Choroid plexus epithelial cell (primary cell): ENCODE measurements at places on chromosomes 7 and 10.
A peak's percentile ranks its signal among the peaks of the same experiment; 100 is the strongest.

DNA sequence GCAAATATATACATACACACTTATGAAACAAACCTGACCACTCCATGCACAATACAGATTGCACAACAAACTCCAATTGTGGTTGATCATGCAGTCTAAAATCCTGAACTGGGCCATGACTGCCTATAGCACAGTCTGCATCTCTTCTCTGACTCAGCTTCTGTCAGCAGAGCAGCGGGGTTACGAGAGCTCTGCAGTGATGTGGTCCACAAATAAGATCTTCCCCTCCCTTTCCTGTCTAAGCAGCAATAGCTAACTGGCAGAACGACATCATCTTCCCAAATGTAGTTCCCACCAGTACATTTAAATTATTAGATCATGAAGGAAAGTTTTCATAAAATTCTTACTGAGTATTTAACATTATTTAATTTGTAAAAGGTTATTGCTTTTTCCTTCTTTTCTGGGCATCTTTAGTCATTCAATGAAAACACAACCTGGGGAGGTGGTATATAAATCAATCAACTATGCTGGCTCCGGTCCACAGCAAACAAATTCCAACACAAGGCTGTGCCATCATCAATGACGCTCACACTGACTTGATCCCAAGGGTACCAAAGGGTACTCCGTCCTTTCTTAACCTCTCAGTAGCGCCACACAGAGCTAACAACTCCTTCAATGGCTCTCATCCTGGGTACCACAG lies 17.1 kb downstream of the ARHGAP21 start:
- peak; percentile 98 for DNase-seq

DNA sequence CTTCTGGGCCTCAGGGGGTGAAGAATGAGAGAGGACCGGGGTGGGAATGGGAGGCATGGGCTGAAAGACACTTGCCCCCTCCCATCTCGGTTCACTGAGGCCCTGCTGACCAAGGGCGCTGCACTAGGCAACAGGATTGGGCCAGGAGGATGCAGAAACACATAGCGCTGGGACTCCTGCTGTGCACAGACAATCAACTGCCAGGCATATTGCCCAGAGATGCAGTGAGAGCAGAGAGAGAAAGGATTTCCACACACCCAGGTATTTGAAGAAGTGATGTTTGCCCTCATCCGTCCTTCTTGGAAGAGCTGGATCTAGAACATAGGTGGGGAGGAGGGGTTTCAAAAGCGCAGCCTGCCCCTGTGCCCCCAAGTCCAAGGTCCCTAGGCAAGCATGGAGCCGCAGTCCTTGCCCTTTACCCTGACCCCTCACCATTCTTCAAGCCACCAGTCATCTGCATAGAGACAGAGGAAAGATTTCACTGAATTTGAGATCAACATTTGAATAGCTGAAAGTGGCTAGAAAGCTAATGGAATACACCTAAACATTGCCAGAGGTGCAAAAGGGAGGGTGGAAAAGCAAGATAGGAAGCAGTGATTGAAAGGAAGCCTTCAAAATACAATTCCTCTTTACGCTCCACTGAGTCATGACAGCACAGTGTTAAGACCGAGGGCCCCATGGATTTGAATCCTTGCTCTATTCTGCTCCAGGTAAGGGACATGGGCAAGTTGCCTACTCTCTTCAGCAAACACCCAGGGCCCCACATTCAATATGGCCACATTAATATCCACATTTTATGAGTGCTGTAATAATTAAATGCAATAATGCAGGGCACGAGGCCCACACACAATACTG lies 44.2 kb upstream of the TNS3 start:
- peak; percentile 73 for DNase-seq

DNA sequence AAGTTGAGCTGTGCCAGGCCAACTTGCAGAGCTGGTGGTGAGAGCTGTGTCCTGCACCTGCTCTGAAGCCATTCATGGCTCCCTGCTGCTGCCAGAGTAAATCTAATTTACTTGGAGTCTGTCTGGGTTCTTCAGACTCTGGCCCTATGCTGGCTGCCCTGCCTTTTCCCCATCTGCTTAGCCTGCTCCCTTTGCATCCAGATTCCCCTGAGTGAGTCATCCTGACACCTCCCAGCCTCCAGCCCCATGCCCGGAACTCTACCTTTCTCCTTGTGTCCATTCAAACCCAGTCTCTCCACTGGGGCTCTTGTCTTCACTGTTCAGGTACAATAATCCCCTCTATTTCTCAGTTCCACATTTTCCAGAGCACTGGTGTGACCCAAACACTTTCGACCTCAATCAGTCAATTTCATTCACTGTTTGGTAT lies 434.4 kb upstream of the ZMIZ1 start:
- peak; percentile 14 for DNase-seq

DNA sequence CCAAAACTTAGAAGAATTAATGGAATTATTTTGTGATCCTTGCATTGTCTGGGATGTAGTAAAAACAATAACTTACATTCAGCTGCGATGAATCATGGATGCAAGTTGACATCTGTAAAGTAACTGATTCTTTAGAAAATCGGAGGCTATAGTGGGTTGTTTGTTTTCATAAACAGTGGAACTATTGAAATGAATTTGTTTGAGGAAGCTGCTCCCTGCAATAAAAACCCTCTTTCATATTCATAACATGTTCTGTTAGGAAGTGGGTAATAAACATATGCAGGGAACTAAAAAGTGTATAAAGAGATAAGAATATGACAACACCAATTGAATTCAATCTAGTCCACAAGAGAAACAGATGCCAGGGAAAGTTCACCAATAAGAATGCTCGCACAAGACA lies 53.6 kb downstream of the AGMO start:
- peak; percentile 53 for DNase-seq

GRCh38 chr10:59536167-59537014 lies 173.3 kb downstream of the SLC16A9 start:
- DNase-seq = peak; percentile 84

DNA sequence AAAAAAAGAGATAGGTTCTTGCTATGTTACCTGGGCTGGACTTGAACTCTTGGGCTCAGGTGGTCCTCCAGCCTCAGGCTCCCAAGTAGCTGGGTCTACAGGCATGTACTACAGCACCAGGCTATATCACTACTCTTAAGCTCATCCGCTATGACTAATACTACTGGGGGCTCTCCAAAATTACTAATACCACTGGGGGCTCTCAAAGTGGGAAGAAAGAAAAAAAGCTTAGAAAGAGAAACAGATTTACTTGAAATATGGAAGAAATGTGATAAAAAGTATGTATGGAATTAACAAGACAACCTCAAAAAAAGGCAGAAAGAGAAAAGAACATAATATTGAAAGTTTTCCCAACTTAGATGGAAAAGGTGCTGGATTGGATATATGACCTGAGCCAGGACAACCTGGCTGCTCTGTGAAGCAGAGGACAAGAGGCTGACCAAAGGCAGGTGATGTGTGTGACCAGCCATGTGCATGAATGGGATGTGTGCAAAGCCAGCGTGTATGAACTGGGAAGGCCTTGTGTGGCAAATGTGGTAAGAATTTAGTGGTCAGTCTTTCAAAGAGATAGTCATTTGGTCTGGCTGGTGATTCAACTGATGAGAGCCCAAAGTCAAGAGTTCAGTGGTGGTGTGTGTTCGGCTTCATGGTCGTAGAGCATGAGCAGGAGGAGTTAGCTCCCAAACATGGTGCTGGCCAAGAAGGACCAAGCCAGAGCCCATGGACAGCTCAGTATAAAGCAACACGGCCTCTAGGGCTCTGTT lies 232.4 kb upstream of the KLF14 start:
- DNase-seq = peak; percentile 48

GRCh38 chr7:52017802-52018679 lies 701.4 kb upstream of the COBL start:
- no peak for DNase-seq

- no peak for DNase-seq
Measured at GRCh38 chr7:29569648-29570047, 6.0 kb downstream of the PRR15 start.

- no peak for DNase-seq
Measured at GRCh38 chr7:120714945-120715344, 143.0 kb downstream of the TSPAN12 start.

- no peak for DNase-seq
Measured at GRCh38 chr10:7817984-7818294, 366 bp upstream of the TAF3 start.

DNA sequence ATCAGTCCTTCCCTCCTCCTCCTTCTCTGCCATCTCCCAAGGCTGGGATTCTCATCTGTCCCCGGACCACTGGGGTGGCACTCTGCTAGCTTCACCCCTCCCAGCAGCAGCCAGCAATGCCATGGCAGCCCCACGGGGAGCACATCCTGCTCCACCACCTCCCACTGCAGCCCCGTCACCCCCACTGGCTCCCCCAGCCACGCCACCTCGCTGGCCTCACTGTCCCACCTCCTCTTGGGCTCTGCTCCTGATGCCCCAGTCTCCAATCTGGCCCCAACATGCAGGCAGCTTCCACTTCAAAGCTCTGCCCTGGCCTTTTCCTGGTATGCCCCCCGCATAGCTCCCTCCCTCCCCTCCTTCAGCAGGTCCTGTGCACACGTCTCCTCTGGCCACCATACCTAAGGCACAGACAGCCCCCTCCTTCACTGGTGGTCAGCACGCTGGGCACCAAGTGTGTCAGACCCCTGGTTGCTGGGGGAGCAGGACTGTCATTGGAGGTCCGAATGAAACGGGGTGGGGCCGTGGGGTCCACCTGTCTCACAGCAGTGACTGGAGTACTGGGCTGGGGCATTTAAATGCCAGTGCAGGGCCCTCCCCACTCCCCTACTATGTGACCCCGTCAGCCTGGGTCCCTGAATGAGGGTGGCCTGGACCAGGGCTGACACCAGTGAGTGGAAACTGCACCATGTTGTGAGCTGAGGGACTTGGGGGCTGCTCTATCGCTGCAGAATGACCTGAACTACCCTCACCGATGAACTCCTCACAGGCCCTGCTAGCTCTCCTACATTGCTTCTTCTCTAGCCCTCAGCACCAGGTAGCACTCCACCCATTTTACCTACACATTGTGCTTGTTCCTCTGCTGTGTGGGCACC lies 38.7 kb downstream of the RASGEF1A start:
- no peak for DNase-seq

- no peak for DNase-seq
Measured at GRCh38 chr10:77120012-77120411, 517.6 kb downstream of the KCNMA1 start.

DNA sequence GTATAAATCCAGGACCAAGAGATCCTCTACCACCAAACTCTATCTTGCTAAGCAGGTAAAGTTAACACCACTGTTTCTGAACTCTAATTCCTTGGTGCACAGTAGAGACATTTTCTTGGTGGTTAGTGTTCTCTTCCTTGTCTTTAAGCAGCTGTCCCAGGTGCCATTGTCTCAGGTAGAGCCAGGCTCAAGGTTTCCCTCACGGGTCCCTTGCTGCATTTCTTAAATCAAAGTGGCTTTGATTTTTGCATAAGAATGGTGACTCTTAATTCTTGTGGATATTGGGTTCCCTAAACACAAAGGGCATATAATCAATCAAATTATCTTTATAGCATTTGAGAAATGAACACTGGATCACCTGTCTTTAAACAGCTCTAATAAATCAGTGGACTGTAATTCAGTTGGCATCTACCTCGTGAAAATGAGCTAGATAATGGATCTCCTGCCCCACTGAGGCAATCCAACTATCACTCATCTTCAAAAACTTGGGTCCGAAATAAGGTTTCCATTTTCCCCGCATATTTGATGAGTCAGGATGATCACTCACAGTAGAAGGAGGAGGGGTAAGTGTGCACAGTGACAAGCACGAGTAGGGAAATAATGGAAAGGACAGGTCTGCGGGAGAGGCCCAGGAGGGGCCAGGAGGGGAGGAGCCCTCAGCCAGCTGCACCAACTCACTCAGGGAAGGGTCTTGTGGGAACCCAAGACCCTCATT lies 2.4 kb downstream of the ABCC2 start:
- DNase-seq = no peak

DNA sequence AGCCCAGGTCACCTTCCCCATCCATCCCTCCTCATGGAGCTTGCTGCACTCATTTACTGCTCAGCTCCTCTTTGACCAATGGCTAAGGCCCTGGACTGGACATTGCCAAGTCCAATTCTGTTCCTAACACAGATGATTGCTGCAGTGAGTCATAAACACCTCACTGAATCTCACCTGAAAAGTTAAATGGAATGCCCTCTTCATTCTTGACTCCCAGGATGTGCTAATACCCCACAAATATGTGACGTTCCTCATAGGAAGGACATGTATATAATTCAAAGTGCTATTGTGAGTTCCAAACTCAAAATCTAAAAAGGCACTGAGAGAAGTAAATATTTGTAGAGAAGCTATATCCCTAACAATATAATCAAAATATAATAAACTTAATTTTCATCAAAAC lies 73.5 kb upstream of the DLX6 start:
- no peak for DNase-seq

- DNase-seq = no peak
Measured at GRCh38 chr7:144720710-144721109, 115.1 kb downstream of the TPK1 start.

DNA sequence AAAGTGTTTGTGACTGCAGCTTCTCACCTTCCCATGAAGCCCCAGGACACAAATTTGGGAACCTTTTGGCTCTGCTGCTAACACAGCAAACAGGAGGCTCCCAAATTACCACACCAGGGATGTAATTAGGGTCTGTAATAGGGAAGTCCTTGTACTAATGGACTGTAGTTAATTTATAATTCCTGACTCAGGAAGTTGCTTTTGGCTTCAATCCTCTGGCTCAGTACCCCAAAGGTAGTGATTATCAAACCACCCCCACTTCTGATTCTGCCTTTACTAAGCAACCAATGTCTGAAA lies 3.8 kb upstream of the MALSU1 start:
- DNase-seq = no peak

DNA sequence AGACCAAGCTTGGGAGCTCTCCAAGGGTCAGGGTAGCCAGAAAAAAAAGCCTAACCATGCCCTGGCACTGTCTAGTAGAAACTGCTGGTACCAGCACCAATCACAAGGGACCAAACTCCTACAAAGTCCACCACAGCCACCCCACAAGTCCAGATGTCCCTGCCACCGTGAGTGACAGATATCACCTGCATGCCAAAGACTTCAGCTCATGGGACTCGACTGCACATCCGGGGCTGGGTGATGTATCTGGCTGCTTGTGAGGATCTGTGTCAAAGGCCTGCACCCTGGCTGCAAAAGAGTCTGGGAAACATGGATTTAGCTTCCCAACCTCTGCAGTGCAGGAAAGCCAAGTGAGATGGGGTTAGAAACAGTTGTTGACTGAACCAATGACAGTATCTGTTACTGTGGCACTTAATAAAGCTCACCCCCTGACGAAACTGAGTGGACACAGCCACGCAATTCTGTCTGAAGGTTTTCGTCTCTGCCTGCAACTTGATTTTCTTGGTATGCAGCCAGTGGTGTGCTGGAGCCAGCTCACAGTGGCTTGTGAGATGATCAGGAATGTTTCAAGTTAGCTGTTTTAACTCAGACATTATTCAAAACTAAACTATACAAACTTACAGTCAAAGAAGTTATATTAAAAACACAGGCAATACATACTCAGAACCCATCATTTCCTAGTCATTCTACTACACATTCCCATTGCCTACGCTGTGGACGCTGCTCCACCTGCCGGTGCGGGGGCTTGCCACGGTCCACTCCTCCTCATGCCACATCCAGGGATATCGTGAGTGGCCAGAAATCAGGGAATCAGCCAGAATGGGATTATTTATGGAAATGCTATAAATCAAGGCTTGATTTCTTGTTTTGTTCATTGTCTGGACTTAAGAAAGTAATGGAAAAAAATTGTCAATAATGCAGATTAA lies 9.2 kb downstream of the ZNF488 start:
- peak; percentile 79 for DNase-seq

- peak; percentile 72 for DNase-seq
Measured at GRCh38 chr10:4470231-4470835, 355.7 kb upstream of the AKR1E2 start.

GRCh38 chr10:126058104-126058503 lies 161.7 kb downstream of the FANK1 start:
- no peak for DNase-seq
